ENCODE measurements at places on chromosomes 7 and 10.

- no peak for DNase-seq
Observed at GRCh38 chr7:55827577-55827976, 35.0 kb downstream of the SEPTIN14 start.

DNA sequence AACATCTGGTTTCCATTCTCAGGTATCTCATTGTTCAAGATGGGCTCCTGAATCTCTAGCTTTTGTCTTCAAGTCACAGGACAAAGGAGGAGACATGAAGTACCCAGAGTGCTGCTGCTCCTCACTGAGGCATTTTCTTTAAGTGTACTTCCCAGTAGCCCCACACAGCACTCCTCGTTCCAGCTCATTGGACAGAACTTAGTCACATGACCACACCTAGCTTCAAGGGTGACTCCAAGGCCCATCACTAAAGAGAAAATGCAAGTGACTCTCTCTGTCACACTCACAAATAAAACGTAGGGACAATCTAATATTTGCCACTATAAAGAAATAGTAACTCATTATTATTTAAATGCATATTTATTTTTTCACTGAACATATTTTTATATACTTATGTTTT lies 58.3 kb upstream of the NEUROD6 start:
- no peak for DNase-seq

- DNase-seq = no peak
Observed at GRCh38 chr7:156479596-156479995, 161.0 kb upstream of the RNF32 start.

DNA sequence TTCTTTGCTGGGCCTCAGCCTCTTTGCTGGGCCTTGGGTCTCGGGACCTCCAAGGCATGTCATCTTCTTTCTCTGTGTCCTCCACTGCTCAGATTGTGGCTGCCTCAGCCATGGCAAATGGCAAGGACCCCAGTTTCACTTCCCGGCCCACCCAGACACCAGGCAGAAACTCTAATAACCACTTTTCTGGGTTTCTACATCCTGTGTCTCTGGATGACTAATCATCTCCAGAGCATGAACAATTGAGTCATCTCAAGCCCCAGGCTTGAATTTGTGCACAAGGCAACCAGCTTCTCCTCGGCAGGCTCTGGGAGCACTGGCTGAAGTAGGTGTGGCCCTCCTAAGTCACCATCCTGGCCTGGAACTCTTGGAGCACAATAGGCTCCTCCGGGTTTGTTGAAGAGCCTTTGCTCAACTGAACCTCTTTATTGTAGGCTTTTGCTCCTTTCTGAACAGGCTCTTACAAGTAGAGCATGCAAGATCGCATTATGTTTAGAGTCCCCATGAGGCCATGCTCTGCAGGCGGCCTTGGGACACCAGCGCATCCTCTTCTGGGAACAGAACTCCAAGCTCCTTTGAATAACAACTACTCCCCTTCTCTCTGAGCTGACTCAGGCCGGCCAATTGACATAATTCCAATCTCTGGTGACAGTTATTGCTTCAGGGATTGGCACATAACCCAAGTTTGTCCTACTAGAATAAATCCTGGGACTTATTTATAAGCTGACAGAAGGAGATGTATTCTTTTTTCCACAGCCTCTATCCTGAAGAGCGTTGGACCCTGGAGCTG lies 218.1 kb downstream of the WDR11 start:
- DNase-seq = no peak

DNA sequence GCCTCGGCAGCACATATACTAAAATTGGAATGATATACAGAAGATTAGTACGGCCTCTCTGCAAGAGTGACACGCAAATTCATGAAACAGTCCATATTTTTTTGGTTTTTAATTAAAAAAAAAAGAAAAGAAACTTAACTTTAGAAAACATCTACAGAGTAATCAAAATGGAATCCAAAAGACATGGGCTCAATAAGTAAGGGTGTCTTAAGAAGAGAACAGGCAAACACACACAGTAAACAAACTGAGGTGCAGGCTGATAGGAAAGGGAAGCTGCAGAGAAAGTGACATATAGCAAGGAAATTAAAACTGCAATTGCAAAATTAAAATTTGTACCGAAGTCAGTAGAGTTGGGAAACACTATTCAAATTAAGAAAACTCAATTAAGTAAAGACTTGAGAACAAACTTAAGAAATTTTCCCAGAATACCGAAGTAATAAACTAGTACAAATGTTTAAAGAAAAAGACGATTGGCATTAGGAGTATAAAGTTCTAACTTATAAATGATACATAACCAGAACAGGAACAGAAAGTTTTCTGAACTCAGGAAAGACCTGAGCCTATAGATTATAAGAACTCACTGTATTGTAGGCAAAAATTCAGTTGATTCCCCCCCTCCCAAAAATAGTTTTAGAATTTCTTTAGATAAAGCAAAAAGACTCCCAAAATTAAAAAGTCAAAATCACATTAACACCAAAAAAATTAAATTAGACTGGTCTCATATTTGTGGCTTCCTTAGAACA lies 16.3 kb downstream of the MTPN start:
- no peak for DNase-seq

DNA sequence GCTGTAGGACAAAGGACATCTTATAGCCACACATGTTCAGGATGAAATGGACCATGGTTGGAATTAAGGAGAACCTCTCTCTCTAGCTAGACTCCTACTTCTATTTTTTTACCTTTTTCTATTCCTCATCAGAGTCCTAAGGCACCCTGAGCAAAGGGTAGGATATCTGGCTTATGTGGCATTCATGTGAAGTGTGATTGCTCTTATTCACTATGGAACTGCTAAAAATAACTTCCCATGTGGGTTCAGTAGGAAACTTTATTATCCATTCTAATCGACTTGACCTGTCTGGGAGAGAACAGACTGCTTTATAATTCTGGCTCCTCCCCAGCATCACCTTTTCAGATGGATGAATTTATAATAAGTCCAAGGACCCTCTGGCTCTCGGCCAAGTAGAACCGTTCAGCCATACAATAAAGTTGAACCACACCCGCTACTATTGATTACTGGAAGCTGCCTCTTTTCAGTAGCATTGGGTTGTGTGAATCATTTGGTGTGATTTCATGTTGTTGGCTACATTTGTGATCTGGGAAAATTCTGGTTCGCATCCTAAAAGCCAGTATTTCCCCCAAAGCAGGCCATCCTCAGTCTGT lies 117.5 kb downstream of the NRF1 start:
- DNase-seq = no peak

- no peak for DNase-seq
Observed at GRCh38 chr7:1800902-1801301, 130.8 kb downstream of the ELFN1 start.

- no peak for DNase-seq
Observed at GRCh38 chr10:99344715-99345114, 15.6 kb downstream of the CNNM1 start.

DNA sequence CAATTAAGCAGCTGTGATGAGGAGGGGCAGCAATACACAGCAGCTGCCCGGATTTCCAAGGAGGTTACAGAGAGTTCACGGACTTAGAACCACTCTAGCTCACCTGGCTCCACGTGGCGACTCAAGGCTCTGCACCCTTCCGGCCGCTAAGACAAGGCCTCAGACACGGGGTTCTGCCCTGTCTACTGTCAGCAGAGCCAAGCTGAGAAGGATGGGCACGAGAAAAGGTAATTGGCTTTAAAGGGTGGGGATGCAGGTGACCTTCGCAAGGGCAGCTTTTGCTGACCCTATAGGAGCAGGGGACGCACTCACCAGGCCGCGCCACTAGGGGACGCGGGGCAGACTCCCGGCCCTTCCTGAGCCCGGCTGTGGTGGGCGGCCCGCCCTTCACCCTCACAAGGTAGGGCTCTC lies 152.4 kb downstream of the KIF20B start:
- no peak for DNase-seq

GRCh38 chr7:27647046-27647445 lies 15.6 kb downstream of the HIBADH start:
- DNase-seq = no peak

- no peak for DNase-seq
Observed at GRCh38 chr7:26618898-26619297, 245.5 kb downstream of the SKAP2 start.

DNA sequence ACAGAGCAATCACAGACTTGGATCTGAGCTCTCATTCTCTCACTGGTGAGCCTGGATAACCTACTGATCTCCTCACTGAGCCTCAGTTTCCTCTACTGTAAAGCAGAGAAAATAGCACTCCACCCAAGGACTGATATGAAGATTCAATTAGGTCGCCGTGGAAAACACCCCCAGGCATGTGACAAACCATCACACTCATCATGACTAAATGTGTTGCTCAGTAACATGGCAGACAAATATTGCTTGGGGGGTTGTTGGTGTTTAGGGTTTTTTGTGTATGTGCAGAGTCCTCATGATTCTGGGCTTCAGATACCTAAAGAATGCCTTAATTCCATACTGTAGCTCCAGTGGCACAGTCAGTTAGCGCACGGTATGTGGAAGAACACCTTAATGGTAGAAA lies 122.1 kb upstream of the TCF7L2 start:
- no peak for DNase-seq

- no peak for DNase-seq
Observed at GRCh38 chr10:108545921-108546320, 1377.4 kb downstream of the XPNPEP1 start.

DNA sequence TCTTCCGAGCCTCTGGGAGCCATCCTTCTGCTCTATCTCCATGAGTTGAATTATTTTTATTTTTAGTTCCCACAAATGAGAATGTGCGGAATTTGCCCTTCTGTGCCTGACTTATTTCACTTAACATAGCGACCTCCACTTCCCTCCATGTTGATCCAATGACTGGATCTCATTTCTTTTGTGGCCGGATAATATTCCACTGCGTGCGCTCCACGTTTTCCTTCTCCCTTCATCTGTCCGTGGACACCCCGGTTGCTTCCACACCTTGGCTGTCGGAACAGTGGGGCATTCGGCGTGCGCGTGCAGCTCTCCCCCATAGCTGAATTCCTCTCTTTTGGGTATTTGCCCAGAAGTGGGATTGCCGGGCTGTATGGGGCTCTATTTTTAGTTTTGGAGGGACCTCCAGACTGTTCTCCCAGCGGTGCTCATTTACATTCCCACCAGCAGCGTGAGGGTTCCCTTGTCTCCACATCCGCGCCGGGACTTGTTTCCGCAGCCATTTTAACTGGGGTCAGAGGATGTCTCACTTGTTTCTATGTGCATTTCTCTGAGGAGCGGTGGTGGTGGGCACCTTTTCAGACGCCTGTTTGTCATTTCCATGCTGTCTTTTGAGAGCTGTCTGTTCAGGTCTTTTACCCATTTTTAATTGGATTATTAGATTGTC lies 51.0 kb upstream of the SUN1 start:
- DNase-seq = no peak

DNA sequence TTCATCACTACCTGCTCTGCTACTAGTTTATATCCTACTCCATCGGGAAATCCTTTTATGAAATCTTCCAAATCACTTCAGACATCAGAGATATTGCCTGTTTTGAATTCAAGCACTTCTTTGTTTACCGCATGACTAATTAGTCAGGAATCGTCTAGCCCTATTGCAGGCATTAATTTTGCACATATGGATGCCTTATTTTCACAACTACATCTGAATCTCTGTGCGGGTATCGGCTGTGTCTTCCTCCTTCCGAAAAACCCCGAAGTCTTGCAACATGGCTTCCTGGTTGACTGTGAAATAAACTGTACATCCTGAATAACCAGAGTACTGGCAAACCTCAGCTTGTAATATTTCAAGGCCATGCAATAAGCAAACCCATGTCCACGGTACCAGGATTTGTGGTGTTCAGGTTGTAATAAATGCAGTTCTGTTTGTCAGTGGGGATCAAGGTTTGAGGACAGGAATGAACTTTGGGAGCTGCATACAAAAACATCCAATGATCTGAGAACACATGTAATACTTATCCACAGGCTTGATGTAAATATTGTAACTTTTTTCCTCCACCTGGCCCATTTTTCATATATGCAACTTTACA lies 642.1 kb downstream of the PARD3 start:
- DNase-seq = no peak

- DNase-seq = no peak
Observed at GRCh38 chr7:25770235-25770634, 381.8 kb upstream of the NFE2L3 start.

- no peak for DNase-seq
Observed at GRCh38 chr7:31476073-31476745, 37.7 kb upstream of the ITPRID1 start.

DNA sequence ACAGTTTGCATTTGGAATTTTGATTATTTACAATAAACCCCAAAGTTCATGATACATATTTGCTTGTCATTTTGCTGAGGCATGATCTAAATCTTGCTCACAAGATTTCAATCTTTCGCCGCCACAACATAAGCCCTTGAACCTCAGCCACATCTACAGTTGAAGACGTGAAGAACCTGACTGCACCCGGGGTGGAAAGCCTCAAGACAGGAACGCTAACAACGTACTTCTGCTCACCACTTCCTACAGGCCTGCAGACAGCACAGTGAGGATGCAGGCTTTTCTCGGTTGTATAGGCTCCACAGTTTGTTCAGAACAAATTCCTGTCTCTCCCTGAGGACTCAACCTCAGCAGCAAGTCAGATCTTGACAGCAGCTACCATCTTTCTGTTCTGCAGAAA lies 393.8 kb upstream of the PRKCQ start:
- no peak for DNase-seq

DNA sequence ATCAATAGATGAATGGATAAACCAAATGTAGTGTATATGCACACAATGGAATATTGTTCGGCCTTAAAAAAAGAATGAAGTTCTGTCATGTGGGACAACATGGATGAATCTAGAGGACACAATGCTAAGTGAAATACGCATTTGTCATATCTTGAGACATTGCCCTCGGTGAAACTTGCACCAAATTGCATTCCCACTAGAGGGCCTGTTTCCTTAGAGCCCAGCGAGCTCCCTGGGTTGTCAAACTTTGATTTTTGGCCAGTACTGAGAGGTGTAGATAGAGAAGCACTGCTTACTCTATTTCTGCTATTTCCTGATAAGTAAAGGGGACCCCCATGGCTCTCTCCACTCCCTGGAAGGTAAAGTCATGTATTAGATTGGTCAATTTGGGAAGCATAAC lies 157.1 kb downstream of the GPAM start:
- DNase-seq = no peak

Data from NCI-H1092 (cell line).